CMK (cell line): ENCODE measurements at places on chromosomes 7 and 10.

DNA sequence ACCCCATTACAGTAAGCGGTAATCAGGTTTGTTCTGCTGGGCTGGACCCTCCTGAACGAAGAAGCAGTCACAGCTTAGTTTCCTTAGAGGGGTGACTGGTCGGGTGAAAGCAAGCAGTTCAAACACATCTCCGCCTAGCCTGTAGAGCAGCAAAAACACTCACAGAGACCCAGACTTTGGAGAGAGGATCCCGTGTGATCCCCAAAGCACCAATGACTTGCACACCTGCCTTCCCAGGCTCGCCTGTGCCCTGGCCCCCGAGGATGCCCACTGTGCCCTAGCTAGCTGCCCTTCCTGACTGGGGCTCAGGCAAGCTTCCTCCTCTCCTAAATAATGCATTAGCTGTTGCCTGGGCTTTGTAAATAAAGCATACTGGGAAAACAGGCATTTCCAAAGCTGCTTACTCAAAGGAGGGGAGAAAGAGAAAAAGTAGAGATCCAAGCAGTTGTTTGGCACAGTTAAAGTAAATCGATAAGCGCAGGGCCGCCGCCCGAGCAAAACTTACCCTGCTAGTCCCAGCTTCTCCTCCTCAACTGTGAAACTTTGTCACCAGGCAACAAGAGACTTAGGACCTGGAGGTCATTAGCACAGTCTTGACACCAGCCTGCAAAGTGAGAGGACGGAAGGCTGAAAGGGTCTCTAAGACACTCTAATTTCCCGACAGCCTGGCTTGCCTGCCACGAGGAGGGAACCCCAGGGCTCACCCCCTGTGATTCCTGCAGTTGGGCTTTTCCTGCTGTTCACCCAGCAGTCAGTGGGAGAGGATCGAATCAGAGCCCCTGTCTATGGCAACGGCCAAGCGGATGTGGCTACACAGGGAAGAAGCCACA, 4.8 kb downstream of the LRRC18 start:
- no peak for DNase-seq

- no peak for DNase-seq
Observed at GRCh38 chr7:151051108-151051507, 2.8 kb downstream of the ASIC3 start.

GRCh38 chr10:66717231-66717981, 208.4 kb upstream of the LRRTM3 start:
- no peak for DNase-seq

DNA sequence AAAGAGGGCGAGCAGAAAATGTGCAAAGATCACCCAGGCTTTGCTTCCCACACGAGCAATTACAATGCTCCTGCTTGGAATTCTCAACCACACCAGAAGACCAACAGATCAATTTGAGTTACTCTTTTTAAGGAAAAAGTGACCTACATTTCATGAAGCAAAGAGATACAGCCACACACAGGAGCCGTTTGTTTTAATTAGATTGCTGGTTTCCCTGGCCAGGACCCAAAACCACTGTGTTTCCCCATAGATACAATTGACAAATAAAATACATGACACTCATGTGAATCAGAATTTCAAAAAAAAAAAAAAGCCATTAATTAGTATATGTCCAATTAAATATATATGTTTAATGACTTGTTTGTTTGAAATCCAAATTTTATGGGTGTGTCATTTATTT, 458.3 kb downstream of the PLXDC2 start:
- no peak for DNase-seq

GRCh38 chr7:156105337-156106106, 293.3 kb upstream of the SHH start:
- DNase-seq = no peak

DNA sequence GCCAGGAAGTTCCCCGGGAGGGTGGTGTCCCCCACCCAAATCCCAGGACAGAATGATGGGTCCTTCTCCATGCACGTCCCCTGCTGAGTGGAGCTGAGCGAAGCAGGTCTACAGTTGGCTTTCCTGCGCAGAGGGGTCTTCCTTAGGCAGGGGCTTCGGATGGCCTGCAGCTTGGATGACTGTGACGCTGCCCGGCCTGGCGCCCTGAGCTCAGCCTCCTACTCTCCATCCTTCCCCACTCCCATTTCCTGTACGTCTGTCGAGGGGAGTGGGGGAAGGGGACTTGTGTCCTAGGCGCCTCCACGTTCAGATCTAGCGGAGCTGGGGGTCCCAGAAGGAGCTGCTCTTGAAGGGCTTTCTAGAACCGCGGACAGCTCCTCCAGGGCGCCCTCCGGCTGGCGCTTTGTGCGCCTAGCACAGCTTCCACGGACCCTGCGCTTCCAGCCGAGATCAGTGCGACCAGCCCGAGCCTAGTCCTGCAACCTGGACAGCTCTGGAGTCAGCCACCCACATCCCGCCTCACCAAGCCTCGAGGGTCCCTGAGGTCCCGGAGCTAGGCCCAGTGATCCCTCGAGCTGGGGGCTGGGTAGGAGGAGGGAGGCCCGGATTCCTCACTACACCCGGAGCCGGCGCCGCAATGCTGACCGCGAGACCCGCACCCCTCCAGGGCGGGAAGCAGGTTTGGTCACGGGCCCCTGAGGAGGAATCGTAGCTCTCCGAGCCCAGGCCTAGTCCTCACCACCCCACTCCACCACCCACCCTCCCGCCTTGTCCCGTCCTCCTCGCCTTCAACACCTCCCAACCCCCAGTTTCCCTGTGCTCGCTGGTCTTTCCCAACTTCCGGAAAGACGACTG, 1.9 kb downstream of the GRID1 start:
- no peak for DNase-seq

DNA sequence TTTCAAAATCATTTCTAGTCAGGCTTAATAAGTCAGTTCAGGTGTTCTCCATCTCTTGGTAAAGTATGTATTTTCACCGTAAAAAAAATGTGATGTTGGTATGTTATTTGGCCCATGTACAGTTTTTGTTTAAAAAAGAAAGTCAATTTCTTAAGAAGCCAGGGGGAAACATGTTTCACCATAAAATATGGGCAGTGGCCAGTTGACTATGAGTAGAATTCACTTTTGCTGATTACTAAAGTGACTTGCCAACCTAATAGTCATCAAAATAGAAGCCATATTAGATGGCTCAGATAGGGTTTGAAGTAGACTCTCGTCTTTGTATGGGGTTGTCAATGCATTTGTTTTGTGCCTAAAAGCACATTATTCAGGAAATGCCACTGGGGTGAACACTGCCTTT, 266.3 kb downstream of the BICC1 start:
- DNase-seq = no peak

GRCh38 chr10:17007418-17007770, 122.2 kb downstream of the CUBN start:
- no peak for DNase-seq

DNA sequence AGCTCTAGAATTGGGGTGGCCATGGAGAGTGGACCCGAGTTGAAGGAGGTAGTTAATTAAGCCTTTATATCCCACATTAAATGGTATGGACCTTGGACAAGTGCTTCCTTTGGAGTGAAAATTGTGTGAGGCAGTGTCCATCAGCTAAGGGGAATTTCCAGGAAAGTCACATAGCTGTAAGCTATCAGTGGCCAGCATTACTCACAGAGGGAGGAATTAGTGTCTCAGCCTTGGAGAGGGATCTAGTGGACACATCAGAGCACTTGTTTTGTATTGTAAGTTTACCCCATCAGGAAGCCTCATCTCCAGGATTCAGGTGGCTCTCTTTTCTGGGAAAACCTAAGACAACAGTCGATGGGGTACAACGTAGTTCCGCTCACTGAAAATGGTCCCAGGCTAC, 416.7 kb downstream of the TFEC start:
- no peak for DNase-seq

DNA sequence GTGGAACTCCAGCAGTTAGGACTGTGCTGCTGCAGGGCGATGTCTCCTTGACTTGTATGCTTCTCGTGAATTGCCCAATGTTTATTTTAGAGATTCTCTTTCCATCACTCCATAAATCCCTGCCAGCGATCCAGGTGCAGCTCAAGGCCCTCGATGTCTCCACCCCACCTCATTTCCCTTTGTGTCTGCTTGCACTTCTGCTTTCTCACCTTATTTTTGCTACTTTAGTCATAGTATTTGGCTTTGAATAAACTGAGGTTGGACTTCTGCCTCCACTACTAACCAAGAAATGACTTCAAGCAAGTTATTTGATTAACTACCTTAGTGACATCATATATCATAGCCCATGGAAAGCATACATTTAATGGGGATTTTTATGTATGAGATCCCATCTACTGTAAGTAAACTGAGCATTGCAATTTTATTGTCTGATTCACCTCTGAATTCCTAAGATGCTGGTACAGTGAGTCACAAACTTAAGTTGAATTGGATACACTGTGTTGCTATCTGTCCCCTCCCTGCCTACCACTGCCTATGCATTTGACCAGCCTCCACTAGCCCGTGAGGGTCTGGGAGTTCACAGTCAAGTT, 255.8 kb downstream of the ABCA13 start:
- DNase-seq = no peak

DNA sequence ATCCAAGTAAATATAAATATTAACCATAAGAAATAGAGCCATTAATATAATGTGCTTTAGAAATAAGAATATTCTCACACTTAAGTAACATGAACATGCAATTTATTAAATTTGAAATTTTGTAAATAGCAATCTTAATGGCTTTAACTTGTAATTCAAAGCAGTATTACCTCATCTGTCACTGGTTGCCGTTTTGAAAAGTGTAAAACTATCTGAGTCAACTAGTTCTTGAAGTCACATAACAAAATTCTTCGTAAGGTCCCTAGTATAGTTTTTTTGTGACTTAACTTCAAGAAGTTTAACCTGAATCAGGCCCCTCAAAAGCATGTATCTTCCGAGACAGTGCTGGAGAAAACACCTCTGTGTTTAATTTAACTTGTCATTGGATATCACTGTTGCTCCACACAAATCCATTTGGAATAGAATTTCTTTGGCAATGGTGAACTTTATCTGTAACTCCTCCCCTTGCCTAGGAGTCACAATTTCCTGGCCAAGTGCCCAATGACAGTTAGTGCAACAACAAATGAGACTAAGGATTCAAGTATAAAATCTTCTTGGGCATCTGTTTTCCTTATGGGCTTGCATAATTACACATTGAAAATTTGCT, 47.1 kb downstream of the NT5C2 start:
- DNase-seq = no peak

DNA sequence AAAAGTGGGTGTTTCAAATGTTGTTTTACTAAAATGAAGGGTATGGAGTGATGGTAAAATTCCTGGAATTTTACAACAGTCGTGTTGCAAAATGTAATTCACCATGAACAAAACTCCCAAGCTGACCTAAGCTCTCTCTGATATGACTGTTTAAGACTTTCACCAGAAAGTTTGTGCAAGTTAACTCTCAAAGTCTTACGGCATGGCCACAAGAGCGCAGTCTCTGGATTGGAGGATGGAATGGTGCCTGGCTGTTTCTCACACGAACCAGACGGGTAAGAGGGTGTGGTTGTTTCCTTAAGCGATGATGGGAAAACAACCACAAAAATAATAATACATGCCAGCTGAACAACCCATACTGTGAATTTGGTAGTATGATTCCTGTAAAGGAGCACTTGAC, 662.5 kb downstream of the KCNMA1 start:
- DNase-seq = no peak

GRCh38 chr10:125679436-125679835, 3.5 kb downstream of the TEX36 start:
- DNase-seq = no peak

- DNase-seq = no peak
Observed at GRCh38 chr7:77940647-77941046, 142.1 kb downstream of the PHTF2 start.

- no peak for DNase-seq
Observed at GRCh38 chr10:43254881-43255633, 11.8 kb downstream of the RASGEF1A start.
